ENCODE measurements at places on chromosomes 5 and 9.

DNA sequence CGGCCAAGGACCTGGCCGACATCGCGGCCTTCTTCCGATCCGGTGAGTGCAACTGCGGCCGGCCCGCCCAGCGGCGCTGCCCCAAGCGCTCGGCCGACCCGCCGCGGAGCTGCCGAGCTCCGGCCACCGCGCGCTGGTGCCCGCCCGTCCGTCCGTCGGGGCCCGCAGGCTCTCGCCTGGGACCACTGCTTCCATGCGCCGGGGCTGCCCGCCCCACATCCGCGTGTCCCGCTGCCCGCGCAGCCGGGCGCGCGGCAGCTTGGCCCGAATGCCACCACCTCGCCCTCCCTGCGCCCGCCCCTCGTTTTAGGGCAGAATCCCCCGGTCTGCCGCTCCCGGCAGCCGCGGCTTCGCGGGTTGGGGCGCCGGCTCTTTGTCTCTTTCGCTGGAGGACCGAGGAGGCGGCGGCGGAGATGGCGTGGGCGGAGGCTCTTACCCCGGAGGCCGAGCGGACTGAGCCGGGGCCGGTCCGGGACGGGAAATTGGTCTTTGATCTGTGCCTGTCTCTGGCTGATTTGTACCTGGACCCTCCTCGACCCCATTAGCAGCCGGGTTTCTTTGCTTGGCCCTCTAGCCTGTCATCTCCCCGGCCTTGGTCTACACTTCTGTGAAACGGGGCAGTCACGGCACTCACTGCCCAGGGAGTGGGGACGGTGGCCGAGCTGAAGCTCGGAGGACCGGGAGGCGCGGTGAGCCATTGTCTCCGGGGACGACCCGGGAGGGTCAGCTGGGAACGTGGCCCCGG is 871 bp downstream of the TRIO start:
- DNase-seq = no peak

GRCh38 chr5:78129597-78129996 is 164.9 kb downstream of the AP3B1 start:
- DNase-seq = no peak

GRCh38 chr5:81181576-81182316 is 51.4 kb upstream of the CKMT2 start:
- no peak for DNase-seq

DNA sequence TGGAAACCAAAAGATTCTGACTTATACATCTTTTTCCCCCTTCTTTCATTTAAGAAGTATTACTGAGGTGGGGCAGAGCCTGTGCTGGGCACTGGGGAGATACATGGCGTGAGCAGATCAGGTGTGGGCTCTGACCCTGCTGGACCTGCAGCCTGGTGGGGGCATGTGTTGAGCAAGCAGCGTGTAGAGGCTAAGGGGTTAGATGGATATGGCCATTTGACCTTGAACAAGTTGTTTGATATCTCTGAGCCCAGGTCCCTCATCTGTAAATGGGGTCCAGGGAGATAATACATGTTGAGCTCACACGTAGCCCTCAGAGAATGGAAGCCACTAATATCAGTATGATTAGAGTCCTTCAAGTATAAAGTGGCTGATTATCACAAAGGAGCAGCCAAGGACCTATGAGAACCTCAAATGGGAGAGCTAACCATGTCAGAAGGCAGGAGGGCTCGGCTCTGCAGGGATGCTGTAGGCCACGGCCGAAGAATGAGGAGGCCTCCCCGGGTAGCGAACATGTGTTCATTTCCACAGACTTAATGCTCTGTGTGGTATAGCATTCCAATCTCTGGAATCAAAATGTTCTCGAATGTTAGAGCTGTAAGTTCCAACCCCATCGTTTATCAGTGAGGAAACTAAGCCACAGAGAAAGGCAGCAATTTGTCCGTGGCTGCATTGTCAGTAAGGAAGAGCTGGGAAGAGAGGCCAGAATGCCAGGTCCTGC is 15.4 kb upstream of the ANGPTL2 start:
- DNase-seq = no peak

- no peak for DNase-seq
These were observed 1.3 kb upstream of the DMRT2 start for GRCh38 chr9:1048811-1049210.

All from HTR-8/SVneo (cell line).